ENCODE measurements at places on chromosomes 1 and 21.
A peak's percentile ranks its signal among the peaks of the same experiment; 100 is the strongest.

GRCh38 chr1:196209983-196210382, 398.3 kb downstream of the KCNT2 start:
- DNase-seq = no peak

DNA sequence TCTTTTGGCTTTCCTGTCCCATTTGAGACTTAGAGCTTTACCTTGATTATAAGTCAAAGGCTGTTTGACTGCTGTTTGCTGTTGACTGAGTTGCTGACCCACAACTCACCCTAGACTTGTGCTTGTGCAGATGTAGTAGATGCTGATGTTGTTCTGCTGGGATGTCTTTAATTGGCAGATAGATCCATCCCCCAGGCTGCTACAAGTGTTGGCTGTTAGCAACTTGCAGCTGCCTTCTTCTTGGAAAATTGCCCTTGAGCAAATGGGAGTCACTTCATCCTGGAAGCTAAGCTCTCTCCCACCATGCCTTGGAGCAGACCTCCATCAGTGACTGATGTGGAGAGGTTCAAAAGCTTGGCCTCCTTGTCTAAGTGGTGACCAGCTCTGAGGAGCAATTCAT, 139.3 kb upstream of the KIAA0040 start:
- no peak for DNase-seq

DNA sequence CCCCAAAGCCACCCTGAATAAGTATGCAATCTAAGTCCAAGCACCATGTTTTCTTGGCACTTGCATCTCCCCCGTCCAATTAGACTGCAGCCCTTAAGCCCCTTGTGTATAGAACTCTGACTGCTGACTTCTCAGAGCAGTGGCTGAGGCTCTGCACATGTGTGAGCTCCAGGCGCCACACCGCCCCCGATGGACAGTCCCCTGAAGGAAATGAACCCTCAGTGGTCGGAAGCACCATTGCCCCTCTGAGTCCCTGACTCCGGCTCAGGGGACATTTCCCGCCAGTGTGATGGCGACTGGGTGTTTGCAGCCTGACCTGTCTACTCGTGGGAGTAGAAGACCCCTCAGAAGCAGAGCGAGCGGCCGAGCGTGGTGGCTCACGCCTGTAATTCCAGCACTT, 37.2 kb upstream of the SCCPDH start:
- DNase-seq = no peak

DNA sequence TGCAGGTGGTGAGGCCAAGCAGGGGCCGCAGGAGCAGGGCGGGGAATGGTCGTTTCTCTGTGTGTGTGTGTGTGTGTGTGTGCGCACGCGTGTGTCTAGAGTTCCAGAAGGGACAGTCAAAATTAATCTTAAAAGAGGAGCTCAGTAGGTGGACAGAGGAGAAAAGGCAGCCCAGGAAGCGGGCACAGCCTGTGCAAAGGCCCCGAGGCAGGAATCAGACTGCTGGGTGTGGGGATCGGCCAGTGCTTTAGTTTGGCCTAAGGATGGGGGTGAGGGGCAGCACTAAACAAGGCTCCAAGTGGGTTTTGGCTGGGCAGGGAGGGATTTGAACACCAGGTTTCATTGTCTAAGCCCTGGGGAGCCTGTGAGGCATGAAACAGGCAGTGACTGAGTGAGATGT, 21.7 kb downstream of the EPHA8 start:
- DNase-seq = no peak

DNA sequence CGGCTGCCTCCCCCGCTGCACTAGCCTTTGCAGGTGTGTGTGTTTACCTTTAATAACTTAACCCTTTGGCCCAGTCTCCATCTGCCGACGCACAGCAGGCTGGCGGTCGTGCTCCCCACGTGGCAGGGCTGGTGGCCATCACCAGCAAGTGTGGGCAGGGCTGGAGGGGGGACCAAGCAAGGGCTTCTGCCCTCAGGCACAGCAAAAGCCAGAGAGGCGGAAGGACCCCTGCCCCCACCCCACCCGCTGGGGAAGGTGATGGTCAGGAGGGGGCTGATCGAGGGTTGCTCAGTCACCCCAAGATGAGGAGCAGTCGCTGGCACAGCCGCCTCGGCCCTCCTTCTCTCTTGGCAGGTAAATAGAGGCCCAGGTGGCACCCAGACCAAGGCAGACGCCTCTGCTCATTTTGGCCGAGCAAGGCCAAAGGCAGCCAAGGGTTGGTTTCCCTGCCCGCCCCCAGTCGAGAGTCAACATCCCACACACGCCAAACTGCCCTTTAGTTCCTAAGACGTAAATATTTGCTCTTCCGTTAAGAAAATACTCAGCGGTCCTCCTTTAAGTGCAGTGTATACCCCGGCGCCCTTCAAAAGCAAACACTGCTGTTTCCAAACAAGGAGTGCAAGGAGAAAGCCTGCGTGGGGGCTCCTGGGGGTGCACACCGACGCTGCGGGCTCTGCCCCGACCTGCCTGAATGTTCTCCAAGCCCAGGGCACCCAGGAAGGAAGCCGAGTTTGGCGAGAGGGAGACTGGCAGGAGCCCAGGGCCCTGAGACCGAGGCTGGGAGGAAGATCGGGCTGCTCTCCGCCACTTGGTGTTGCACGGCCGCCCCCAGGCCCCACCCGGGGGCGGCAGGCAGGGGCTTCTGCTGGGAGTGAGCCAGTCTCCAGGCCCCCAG, 82.7 kb downstream of the SIK1 start:
- no peak for DNase-seq

DNA sequence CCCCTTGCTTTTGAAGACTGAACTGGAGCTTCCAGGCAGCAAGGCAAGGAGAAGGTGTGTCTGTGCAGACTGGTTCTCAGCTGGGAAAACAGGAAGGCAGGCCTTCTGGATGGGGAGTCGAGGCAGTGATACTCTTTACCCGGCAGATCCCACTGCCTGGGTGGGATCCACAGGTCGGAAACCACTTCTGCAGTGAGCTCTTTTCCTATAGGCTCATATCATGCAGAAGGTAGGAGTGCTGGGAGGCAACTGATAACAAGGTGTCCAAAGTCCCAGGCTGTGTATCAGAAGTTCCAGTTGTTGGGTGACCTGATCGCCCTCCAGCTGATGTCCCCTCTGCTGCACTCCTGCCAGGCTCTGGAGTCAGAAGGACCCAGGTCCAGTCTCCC, 17.1 kb downstream of the ACOT11 start:
- no peak for DNase-seq

- no peak for DNase-seq
Observed at GRCh38 chr1:156866249-156866909, 5.7 kb downstream of the NTRK1 start.

GRCh38 chr1:204513117-204513716, 3.0 kb upstream of the MDM4 start:
- no peak for DNase-seq

GRCh38 chr1:176480750-176481149, 17.8 kb downstream of the PAPPA2 start:
- DNase-seq = no peak

GRCh38 chr1:194813096-194813495, 1626.7 kb upstream of the B3GALT2 start:
- no peak for DNase-seq

DNA sequence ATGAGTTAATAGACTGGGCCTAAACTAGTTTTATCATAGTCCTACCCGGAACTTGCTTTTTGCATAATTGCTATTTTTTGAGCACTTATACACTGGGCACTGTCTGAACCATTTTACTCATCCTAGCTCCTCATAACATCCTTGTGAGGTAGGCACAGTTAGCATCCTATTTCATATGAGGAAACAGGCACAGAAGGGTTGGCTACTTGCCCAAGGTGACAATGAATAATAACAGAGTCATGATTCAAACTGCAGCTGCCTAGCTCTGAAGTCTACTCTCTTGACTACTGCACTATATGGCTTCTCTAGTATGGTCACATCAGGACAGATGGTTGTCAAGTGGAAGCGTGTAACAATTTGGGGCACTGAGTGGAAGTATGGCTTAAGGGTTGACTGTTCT, 18.2 kb upstream of the RC3H1 start:
- DNase-seq = peak; percentile 77

DNA sequence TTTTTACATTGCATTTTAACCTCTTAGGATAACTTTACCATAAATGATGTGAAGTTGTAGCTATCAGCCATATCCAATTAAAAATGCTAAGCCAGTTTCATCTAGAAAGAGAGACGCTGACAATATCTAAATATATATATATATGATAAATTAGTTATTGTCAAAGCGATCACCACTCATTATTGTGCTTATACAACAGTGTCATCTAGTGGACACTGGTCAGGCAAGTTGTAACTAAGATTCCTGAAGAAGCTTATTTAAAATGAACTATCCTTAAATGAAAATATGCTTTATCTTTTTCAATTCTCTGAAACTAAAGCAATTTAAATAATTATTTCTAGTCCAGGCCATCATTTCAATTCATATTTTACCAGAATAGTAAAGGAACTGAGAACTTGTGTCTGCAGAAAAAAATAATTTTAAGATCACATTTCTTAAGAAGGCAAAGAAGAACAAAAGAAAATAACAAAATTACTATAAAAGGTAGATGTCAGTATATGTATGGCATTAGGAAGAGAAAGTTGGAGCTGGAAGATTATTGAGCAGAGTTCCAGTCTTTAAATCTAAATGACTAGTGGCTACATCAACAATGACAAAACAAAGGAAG, 193.3 kb upstream of the SNX7 start:
- peak; percentile 60 for DNase-seq

GRCh38 chr1:181205901-181206300, 117.4 kb downstream of the IER5 start:
- DNase-seq = no peak

DNA sequence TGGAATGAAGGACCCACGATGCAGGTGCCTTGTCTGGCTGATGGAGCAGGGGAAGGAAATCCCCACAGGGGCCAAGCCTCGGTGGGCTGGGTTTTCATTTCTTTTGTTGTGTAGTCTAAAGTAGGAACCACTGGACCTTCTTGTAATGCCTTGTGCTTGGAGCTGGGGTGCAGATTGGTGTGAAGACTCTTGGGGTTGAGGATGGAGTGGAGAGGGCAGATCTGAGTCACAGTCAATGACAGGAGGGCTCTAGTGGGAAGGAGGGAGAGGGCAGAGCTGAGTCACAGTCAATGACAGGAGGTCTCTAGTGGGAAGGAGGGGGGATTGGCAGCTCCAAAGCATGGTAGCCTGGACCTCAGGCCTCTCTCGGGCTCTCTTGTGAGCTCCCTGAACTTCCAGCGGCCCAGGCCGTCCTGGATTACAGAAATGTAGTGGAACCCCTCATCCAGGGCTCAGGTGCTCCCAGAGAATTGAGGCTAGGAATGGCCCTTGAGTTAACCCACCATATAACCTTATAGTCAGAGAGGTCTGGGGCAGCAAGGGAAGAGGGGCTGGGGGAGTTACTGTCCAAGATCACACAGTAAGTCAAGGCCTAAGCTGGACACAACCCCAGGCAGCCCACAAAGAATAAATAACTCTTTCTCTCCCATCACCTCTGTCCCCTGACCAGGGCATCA, 313.8 kb downstream of the MATN1 start:
- DNase-seq = peak; percentile 59

- DNase-seq = no peak
Observed at GRCh38 chr1:157438146-157438545, 114.2 kb downstream of the FCRL5 start.

GRCh38 chr1:176206006-176206960, 803 bp downstream of the COP1 start:
- DNase-seq = peak; percentile 18

- DNase-seq = no peak
Observed at GRCh38 chr1:111736548-111737215, 2.5 kb downstream of the INKA2 start.

DNA sequence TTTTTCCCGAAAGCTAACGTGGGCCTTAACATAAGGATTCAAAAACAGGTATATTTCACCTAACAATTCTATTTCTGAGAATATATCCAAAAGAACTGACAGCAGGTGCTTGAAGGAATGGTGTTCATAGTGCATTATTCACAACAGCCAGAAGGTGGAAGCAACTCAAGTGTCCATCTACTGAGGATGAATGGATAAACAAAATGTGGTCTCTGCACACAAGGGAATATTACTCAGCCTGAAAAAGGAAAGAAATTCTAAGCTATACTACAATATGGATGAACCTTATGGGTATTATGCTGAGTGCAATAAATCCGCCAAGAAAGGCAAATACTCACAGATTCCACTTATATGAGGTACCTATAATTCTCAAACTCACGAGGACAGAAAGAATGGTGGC, 6.1 kb upstream of the RIPPLY3 start:
- DNase-seq = no peak

- no peak for DNase-seq
Observed at GRCh38 chr1:119984771-119985170, 84.7 kb downstream of the NOTCH2 start.

DNA sequence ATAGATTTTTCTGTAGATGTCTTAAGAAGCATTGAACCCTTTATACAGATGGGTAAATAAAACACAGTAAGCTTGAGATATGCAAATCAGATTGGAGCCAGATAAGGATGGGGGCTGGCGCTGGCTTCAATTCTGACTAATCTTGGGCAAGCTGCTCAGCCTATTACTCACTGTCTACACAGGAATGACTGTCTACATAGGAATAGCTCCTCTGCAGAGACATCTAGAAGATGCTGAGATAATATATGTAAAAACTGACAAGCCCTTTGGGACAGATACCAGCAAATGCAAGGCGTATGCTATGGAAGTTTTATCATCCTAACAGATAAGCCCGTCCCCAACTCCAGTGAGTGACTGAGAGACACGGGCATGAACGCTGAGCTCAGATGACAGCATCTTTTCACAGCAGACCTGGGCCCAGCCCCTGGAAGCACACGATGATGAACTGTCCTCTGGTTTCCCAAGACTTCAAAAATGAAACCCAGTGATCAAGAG, 1.7 kb downstream of the CLDN14 start:
- peak; percentile 95 for DNase-seq

- no peak for DNase-seq
Observed at GRCh38 chr1:12548973-12549459, 69.0 kb downstream of the DHRS3 start.

DNA sequence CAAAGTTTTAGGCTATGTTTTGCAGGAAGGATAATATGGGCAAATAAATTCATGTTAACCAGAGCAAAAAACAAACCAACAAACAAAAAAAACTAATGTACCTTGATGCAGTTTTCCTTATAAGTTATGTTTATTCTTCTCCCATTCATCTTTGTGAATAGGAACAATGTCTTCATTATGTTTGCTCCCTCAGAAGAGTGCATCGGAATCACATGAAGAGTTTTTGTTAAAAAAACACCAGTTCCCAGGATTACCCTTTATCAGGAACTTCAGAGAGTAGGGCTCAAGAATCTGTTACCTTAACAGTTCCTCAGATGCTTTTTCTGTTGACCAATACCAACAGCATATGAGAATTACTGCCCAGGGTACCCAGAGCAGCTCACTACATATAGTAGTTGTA, 14.6 kb upstream of the PRRC2C start:
- DNase-seq = no peak

GRCh38 chr1:209229494-209230061, 353.9 kb upstream of the CAMK1G start:
- DNase-seq = no peak

GRCh38 chr1:38118976-38119375, 72.4 kb upstream of the POU3F1 start:
- no peak for DNase-seq

DNA sequence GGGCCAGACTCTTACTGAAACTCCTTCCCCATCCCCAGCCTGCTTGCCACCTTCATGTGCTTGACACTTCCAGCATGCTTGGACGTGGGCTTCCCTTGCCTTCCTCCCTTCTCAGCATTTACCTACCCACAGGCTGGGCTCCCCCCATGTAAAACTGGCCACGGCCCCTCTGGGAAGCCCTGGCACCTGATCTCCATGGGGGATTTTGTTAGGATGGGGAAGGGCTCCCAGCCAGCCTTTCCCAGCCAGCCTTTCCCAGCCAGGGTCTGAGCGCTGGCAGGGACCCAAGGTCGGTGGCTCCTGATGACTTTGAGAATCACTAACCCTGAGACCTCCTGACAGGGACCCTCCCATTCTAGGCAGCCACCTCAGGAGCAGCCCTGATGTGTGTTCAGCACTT, 6.7 kb downstream of the ALX3 start:
- no peak for DNase-seq

All from RCC 7860 (cell line).